ENCODE measurements at places on chromosomes 12 and 14. TPM values are rescaled to one million over a fixed set of nuclear protein-coding genes. Genes with fewer than 3 reads are reported as not detected.

The PTCSC3 gene
- not detected for polyA plus RNA-seq

The DNAI7 gene
- 22.6 TPM for polyA plus RNA-seq

The KRT85 gene
- polyA plus RNA-seq, result 1.5 TPM

The MANSC4 gene
- polyA plus RNA-seq, result 1.1 TPM

The SLC24A4 gene
- polyA plus RNA-seq, result 3.6 TPM

The CBLN3 gene
- 9.0 TPM for polyA plus RNA-seq

The BRMS1L gene
- 8.4 TPM for polyA plus RNA-seq

The GALNT9 gene
- 1.5 TPM for polyA plus RNA-seq

The TMED8 gene
- polyA plus RNA-seq, result 16.9 TPM

The OASL gene
- polyA plus RNA-seq, result 2.8 TPM

Data from testis (tissue), 5 donors.